ENCODE measurements at places on chromosomes 6 and 20.

DNA sequence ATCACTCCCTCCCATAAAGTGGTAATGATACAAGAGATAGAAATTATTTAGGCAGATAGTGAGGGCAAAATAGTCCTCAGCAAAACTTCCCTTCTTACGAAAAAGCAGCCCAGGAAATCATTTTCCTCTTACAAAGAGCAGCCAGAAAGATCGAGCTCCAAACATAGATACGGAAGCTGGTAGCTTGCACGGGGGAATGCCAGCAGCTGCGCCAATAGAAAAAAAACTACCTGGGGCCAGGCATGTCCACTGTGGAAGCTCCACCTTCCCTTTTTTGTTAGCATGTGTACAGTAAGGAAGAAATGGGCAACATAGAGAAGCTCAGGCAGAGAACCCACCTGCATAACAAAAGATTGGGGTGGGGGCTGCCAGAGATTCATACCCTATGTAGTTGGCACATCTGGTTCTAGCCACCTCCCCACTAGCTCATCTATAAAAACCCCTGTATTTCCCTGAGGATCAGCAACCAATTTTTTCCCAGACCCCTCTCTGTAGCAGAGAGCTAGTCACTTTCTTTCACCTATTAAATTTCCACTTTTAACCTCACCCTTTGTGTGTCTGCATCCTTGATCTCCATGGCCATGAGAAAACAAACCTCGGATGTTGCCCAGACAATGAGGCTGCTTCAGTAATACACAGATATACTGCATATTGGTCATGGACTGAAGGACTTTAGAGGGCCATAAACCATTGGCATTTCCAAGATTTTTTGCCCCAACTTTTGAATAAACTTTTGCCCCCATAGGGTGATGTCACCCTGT, 52.1 kb downstream of the SOD2 start:
- no peak for DNase-seq

DNA sequence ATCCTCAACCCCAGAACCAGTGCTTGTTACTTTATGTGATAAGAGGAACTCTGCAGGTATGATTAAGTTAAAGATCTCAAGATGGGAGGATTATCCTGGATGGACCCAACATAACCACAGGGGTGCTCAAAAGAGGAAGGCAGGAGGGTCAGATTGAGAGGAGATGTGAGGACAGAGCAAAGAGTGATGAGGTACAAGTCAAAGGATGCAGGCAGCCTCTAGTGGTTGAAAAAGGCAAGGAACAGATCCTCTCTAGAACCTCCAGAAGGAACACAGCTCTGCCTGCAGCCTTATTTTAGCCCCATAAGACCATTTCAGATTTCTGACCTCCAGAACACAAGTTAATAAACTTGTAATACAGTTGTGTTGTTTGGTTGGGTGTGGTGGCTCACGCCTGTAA, 41.2 kb downstream of the PDSS2 start:
- DNase-seq, result no peak

GRCh38 chr20:10476319-10476724, 41.2 kb downstream of the SLX4IP start:
- DNase-seq, result no peak

DNA sequence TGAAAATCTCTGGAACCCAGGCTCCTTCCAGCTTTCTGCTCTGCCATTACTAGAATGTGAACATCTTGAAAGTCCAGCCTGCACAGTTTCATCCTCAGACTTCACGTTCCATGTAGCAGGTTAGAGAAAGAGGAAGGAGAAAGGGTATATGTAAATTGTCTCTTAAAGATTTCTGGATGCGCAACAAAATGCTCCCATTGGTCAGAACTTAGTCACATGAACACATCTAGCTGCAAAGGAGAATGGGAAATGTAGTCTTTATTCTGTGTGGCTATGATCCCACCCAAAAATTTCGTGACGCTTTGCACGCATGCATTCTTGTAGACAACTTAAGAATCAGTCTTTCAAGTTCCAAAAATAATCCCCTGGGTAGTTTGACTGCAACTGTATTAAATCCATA, 46.4 kb upstream of the CHD6 start:
- DNase-seq, result peak; percentile 10

- no peak for DNase-seq
Measured at GRCh38 chr20:15336536-15336935, 999.1 kb upstream of the FLRT3 start.

DNA sequence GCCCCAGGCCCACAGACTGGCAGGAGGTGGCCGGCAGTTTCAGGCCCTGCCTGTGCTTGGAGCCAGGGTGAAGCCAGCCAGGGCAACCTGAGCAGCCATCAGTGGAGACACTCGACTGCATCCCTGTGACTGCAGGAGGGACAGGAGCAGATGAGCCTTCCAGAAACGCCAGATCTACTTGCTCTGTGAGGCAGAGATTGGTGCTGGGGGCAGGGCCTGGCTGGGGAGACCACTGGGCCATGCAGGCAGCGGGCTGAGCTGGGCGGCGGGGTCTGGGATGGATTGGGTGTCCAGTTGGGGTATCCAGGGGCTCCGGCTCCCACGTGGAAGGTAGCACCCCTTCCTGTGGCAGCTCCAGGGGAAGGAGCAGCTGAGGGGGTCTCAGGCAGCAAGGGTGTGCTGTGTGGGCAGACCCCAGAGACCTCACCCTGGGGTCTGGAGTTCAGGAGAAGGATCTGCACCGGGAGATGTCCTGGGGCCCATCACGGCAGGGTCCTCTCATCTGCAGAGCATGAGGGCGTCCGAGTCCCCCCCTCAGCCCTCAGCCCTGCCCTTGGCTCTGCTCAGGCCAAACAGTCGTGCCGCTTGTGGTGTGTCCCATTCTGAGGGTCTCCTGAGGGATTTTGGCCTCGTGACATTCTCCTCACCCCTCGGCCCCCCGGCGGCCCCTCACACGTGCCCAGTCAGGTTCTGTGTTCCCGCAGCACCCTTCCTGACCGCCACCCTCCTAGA, 334.9 kb downstream of the TAF4 start:
- no peak for DNase-seq

GRCh38 chr20:59392736-59393135, 92.3 kb downstream of the EDN3 start:
- DNase-seq, result no peak

DNA sequence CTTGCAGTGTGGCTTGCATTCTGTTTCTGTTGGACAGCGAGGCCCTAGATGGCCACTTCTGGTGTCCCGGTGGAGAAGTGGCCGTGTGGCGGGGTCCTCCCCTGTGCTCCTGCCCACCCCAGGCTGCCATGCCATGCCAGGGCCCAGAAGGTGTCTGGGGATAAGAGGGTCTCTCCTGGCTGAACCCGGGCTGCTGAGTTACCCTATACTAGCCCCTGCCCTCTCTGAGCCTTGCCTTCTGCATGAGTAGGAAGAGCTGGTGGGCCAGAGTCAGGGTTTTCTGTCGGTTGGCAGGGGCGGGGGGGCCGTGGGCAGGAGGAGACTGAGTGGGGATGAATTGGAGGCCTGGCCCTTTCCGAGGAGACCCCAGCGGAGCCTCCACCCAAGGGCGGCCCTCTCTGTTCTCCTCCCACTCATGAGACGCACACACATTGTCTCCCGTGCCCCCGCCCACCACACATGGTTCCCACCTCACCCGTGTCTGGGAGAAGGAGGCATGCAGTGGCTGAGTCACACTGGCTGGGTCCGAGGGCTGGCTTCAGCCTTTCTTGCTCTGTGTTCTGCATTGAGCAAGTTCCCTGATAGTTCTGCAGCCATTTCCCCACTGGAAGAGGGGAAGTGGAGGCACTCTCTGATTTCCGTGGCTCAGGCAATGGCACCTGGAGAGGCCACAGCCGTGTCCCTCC, 24.6 kb downstream of the VSTM2L start:
- DNase-seq, result no peak

GRCh38 chr20:57908704-57909630, 199.2 kb upstream of the PMEPA1 start:
- DNase-seq, result no peak

GRCh38 chr6:27025351-27025750, 222.2 kb upstream of the PRSS16 start:
- no peak for DNase-seq

- DNase-seq, result peak; percentile 17
Measured at GRCh38 chr6:42099340-42100028, 42.9 kb downstream of the C6orf132 start.

- no peak for DNase-seq
Measured at GRCh38 chr6:74431873-74432580, 736.0 kb downstream of the CD109 start.

DNA sequence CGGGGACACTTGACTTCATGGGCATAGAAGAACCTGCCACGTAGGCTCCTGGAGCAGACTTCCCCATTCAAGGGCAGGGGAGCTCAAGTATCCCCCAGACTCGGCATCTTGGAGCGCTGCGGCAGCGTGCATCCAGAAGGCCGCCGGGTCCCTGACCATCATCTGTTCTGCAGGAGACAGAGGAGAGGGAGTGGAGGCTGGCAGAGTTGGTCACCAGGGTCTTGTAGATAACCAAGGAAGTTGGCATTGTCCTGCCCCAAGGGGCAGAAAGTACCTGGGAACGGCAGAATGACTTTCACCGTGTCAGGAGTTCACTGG, 82.8 kb downstream of the TCP11 start:
- no peak for DNase-seq

Measured in putamen (tissue), 1 donor.